H54 (cell line): ENCODE measurements at places on chromosomes 7 and 10.

- DNase-seq: no peak
Observed at GRCh38 chr7:78635026-78635793, 818.3 kb downstream of the MAGI2 start.

GRCh38 chr10:92574548-92575261 lies 812 bp upstream of the IDE start:
- DNase-seq: peak; percentile 75

- no peak for DNase-seq
Observed at GRCh38 chr10:124511205-124512039, 49.8 kb downstream of the LHPP start.

GRCh38 chr10:99681553-99681952 lies 22.2 kb downstream of the ENTPD7 start:
- no peak for DNase-seq

GRCh38 chr7:47254081-47254977 lies 327.6 kb downstream of the TNS3 start:
- peak; percentile 92 for DNase-seq

- DNase-seq: no peak
Observed at GRCh38 chr10:23514321-23514720, 75.4 kb downstream of the OTUD1 start.

GRCh38 chr7:33744293-33745075 lies 160.9 kb upstream of the BMPER start:
- DNase-seq: peak; percentile 54

- DNase-seq: no peak
Observed at GRCh38 chr7:5388273-5388901, 35.2 kb downstream of the TNRC18 start.

GRCh38 chr10:68106656-68107055 lies 2.6 kb upstream of the MYPN start:
- DNase-seq: no peak

GRCh38 chr7:39624935-39625694 lies 1.7 kb downstream of the RALA start:
- no peak for DNase-seq

DNA sequence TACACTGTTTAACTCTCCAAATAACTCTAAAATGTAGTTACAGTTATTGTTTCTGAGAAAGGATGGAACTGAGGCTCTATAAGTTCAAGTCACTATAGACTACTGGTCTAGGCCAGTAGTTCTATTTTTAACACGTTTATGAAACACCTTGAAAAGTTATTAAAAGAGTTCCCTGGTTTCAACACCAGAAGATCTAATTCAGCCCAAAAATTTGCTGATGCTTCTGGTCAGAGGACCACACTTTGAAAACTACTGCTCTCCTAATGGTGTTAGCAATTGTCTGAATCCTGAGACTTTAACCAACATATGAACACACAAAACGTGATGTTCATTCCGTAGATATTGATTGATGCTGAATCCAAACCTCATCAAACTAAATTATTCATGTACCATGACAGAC lies 658.6 kb upstream of the STEAP1 start:
- no peak for DNase-seq

DNA sequence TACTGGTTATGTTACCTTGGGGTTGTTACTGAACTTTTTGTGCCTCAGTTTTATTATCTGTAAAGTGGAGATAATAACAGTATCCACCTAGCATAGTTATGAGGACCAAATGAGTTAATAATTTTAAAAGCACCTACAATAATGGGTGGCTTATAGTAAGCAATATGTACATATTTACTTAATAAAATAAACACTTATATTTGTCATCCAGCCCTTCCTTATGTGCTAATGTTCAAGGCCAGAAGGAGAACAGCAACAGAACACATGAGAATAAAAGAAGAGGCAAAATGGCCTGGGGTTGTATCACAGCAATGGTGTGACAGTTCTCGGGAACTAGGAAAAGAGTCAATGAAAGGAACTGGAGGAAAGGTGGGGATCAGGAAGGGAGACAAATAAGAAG lies 255.4 kb upstream of the LRGUK start:
- DNase-seq: no peak

- DNase-seq: no peak
Observed at GRCh38 chr7:90834771-90835170, 238.7 kb downstream of the CDK14 start.

GRCh38 chr10:77168861-77169260 lies 468.7 kb downstream of the KCNMA1 start:
- DNase-seq: no peak

- no peak for DNase-seq
Observed at GRCh38 chr7:127976056-127976737, 55.0 kb downstream of the LRRC4 start.

DNA sequence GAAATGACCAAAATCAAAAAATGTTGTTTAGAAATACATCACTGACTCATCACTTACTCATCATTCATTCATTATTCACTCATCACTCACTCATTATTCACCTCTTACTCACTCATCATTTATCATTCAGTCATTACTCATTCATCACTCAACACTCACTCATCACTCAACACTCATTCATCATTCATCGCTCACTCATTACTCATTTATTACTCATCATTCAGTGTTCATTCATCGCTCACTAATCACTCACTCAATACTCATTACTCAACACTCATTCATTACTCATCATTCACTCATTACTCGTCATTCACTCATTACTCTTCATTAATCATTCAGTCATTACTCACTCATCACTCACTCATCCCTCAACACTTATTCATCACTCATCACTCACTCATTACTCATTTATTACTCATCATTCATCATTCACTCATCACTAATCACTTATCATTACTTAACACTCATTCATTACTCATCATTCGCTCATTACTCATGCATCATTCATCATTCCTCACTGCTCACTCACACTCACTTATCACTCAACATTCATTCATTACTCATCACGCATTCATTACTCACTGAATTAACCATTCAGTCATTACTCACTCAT lies 238.5 kb downstream of the ADARB2 start:
- no peak for DNase-seq

- DNase-seq: no peak
Observed at GRCh38 chr7:5683280-5683670, 98.2 kb downstream of the RNF216 start.

- DNase-seq: no peak
Observed at GRCh38 chr7:141648276-141649114, 53.5 kb downstream of the DENND11 start.

- DNase-seq: no peak
Observed at GRCh38 chr7:116709336-116709735, 37.3 kb downstream of the MET start.

GRCh38 chr7:29265208-29265923 lies 70.8 kb downstream of the CHN2 start:
- DNase-seq: no peak

GRCh38 chr7:158695726-158696452 lies 8.7 kb downstream of the NCAPG2 start:
- no peak for DNase-seq
